ENCODE measurements at places on chromosomes 13 and 19. TPM values are rescaled to one million over a fixed set of nuclear protein-coding genes. Genes with fewer than 3 reads are reported as not detected.

The OVOL3 gene
- not detected for total RNA-seq

- H3K27ac ChIP-seq: peak overlapping the region; percentile 3
- H3K27me3 ChIP-seq: no peaks in the 10 kb centered on the region
- peaks cover 20% of the 10 kb centered on the region for H3K4me1 ChIP-seq
- H3K36me3 ChIP-seq: peaks cover 23% of the 10 kb centered on the region
Observed at GRCh38 chr19:29812881-29813275, 1.1 kb downstream of the CCNE1 start.

GRCh38 chr19:12564016-12564664 lies 12.9 kb upstream of the ZNF564 start:
- H3K27me3 ChIP-seq: no peaks in the 10 kb centered on the region
- H3K36me3 ChIP-seq: no peaks in the 10 kb centered on the region
- peaks cover 5% of the 10 kb centered on the region for H3K4me1 ChIP-seq
- no peak overlapping the region for H3K27ac ChIP-seq
- H3K4me3 ChIP-seq: no peak overlapping the region
- peak; percentile 86 for DNase-seq

The ZNF90 gene
- total RNA-seq: 20.8 TPM

DNA sequence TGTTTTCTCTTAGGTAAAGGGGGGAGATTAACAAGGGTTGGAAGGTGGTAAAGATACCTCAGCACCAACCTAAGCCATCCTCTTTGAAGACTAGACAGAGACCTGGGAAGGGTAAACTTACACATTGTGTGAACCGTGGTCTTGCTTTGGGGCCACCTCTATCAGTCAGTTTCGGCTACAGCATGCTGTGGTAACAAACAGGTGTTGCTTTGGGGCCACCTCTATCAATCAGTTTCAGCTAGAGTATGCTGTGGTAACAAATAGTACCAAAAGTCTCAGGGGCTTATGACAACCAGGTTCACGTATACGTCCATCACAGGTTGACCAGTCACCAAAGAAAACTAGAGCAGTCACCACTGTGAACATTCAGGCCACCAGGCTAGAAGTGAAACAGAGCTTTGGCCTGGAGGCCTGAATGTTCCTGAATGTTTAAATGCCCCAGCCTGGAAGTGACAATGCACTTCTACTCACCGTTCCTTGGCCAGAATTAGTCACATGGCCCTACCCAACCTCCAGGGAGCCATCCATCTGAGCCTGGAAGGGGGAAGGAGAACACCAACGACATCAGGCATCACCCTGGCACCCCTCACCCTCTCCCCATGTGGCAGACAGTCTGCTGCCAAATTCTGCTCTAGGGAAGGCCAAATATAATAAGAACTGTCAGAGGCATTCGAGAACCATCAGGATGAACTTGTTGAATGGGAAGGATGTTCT lies 3.8 kb downstream of the FXYD7 start:
- H3K27ac ChIP-seq: peak overlapping the region; percentile 57
- no peaks in the 10 kb centered on the region for H3K36me3 ChIP-seq
- H3K4me3 ChIP-seq: no peak overlapping the region
- no peaks in the 10 kb centered on the region for H3K27me3 ChIP-seq
- DNase-seq: no peak

All from activated naive CD8-positive, alpha-beta T cell treated with anti-CD3 and anti-CD28 coated beads for 36 hours (primary cell).